ENCODE measurements at places on chromosomes 2 and 18. TPM values are rescaled to one million over a fixed set of nuclear protein-coding genes. Genes with fewer than 3 reads are reported as not detected.

The FLACC1 gene
- 5.9 TPM for total RNA-seq

The RESP18 gene
- total RNA-seq: not detected

The RGPD3 gene
- 0.16 TPM for total RNA-seq

The AKAIN1 gene
- not detected for total RNA-seq

The RPRM gene
- total RNA-seq: not detected

The DSG2 gene
- total RNA-seq: 0.30 TPM

The HOXD11 gene
- not detected for total RNA-seq

The UGT1A8 gene
- not detected for total RNA-seq
